ENCODE measurements at places on chromosomes 12 and 14.

DNA sequence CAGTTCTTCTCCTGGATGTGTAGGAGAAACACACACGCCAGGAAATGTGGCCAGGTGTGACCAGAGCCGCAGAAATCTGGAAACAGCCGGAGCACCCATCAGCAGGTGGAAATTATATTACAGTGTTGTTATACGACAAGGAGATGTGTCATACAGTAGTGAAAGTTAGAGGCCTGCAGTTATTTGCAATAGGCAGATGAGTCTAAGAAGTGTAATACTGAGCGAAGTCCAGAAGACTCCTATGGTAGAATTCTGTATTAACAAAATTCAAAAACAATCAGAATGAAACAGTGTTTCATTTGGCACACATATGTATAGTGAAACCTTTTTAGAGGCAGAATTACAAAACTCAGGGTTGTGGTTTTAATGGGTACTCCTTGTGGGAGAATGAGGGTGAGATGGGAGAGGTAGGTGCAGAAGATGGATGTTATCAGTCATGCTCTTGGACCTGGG is 39.3 kb upstream of the AMN start:
- DNase-seq: no peak

DNA sequence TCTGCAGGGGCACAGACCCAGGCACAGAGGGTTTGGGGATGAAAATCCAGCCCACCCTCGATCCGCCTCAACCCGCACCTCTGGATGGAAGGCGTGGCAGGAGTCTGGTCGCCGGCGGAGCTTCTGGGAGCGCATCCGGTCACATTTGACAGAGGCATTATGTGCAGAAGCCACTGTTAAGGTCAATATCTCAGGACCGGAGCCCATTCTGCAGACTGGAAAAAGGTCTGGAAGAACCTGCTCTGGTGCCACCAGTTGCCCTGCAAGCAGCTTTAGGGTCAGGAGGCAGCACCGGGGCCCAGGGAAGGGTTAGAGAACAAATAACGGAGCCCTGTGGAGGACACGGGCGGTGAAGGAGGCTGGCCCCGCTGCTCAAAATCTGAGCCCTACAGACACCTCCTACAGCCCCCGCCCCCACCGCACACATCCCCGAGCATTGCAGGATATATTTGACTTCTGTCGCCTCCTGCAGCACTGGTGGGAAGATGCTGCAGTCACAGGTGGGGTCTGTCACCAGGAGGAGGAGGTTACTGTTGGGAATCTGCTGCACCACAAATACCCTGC is 25.1 kb upstream of the LRTM2 start:
- no peak for DNase-seq

- peak; percentile 37 for DNase-seq
Measured at GRCh38 chr14:77593501-77593961, 22.9 kb downstream of the SPTLC2 start.

- DNase-seq: no peak
Measured at GRCh38 chr12:69337311-69338090, 10.7 kb upstream of the LYZ start.

Measured in CD4-positive, alpha-beta T cell treated with Interleukin-12 subunit alpha and Interleukin-12 subunit beta, for 1 hour (primary cell).